ENCODE measurements at places on chromosomes 1 and 21.

- DNase-seq: no peak
These were observed 70.2 kb downstream of the CCDC30 start for GRCh38 chr1:42533101-42533863.

DNA sequence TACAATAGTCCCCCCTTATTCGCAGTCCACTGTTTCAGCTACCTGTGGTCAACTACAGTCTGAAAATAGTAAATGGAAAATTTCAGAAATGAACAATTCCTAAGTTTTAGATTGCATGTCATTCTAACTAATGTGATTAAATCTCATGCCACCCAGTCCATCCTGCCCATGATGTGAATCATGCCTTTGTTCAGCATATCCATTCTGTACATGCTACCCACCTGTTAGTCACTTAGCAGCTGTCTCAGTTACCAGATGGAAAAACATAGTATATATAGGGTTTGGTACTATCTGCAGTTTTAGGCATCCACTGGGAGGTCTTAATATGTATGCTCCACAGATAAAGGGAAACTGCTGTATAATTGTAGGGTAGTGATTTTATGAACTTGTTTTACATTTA is 16.6 kb upstream of the HAO2 start:
- DNase-seq: no peak

DNA sequence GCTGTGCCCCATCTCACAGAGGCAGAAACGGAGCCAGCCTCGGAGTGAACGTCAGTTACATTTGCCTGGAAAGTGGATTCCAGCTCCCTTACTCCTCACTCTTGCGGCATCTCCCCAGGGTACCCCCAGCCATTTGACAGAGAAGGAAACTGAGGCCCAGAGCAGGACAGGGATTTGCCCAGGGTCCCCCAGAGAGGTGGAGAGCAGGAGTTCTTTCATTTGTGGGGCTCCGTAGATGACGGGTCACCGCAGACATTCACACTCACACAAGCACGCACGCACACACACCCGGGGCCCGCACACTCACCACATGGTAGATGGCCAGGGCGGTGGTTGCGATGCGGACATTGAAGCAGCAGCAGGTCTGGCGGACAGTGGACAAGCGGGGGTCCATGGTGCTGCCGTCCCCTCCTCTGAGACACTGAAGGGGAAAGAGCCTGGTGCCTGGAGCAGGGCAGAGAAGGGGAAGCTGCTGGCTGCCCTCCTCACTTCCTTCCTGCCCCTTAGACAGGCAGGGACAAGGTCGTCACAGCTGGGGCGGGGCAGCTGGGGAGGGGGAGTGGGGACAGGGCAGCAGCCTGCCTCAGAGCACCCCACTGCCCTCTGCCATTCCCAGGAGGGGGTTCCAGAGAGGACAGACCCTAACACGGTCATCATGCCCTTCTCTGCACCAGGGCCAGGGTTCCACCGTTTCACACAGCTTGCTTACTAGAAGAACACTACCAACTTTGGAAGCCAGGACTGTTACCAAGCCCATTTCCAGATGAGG is at the start of gene LAPTM5:
TSS of gene LAPTM5 (minus strand) at position 423 of the 769 bp plus-strand sequence. CDS start at position 394, 29 bp downstream.
- no peak for DNase-seq

- no peak for DNase-seq
These were observed 42.0 kb downstream of the PCSK9 start for GRCh38 chr1:55081188-55081904.

DNA sequence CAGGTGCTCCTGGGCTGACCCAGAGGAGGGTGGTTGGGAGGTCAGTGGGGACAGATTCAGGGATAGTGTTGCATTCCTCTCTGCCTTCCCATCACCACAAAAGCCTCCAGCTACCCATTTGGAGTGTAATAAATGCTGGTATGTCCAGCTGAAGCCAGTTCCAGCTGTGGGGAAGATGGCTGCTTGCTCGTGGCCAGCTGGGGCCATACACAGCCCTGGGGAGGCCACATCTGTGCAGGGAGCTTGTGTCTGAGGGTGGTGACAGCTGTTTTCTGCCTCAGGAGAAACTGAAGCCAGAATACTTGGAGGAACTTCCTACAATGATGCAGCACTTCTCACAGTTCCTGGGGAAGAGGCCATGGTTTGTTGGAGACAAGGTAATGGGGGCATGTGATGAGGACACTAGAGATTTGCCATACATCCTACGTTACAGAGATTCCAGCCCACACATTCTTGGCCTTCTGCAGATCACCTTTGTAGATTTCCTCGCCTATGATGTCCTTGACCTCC is 2.7 kb downstream of the GSTM4 start:
- DNase-seq: no peak

- no peak for DNase-seq
These were observed 414.5 kb downstream of the ADGRL2 start for GRCh38 chr1:82215056-82215852.

- no peak for DNase-seq
These were observed 8.0 kb downstream of the MECR start for GRCh38 chr1:29222686-29223085.

Measured in retina (tissue), 1 donor.